ENCODE measurements at places on chromosomes 12 and 14.

- DNase-seq = peak; percentile 47
Observed at GRCh38 chr12:19273482-19274330, 144.2 kb downstream of the PLEKHA5 start.

DNA sequence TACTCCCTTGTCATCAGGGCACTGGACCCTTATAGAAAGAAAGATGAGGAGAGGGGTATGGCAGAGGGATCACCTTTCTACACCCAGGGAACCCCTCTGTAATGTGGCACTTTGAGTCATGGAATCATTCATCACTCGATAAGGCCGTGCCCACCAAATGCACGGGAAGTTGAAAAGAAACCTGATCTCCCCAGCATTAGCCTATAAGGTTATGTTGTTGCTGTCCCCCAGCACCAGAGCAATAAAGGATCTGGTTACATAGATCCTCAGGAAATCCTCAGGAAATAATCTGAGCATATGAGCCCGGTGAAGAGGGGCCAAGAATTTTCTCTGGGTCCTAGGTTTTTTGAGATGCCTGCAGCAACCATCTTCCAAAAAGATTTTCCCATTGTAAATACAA is 148.8 kb upstream of the CRY1 start:
- no peak for DNase-seq

DNA sequence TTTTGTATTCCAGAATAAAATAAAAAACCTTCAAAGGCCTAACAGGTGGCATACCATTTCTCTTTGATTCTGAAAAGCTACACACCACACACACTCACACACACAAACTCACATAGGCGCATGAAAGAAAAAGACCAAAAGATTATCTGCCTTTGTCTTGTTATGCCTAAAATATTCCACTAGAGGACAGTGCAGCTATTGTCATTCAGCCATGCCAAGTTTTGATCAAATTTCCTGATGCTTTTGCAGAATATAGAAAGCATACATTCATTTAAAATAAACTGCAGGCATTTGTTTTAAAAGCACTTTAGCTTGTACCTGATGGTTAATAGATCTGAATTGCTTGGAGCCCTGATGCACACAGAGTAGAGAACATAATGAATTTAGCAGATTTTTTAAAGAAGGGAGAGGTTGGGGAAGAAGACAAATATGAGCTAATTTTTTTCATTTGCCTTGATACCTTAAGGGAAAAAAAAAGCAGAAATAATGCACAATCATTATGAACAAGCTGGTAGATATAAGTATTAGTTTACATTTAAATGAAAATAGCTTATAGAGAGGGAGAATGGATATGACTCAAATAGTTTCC is 1766.9 kb upstream of the SEL1L start:
- peak; percentile 40 for DNase-seq

GRCh38 chr14:20743556-20743955 is 2.1 kb upstream of the EDDM3A start:
- DNase-seq = no peak

DNA sequence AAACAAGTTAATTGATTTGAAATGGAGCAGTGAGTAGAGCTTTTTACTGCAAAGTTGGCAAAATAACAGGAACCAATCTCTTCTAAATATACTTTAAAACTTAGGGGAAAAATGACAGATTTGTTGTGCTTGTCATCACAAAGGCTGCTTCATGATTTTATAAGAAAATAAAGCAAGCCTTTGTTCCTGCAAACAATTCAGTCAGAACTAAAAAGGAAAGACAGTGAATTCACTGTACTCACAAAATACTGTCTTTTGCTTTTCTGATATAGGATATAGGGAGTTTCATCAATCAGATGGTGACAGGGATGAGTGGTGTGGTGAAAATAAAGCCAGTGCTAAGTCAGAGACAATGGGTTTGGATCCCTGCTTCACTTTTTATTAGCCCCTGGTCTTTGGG is 126.0 kb downstream of the HELB start:
- DNase-seq = no peak

- no peak for DNase-seq
Observed at GRCh38 chr12:132020292-132020691, 70.5 kb downstream of the EP400 start.

Data from NCI-H460 (cell line).